ENCODE measurements at places on chromosomes 6 and 20. TPM values are rescaled to one million over a fixed set of nuclear protein-coding genes. Genes with fewer than 3 reads are reported as not detected.

GRCh38 chr6:70151616-70152015 lies 151.3 kb downstream of the COL9A1 start:
- DNase-seq = no peak

DNA sequence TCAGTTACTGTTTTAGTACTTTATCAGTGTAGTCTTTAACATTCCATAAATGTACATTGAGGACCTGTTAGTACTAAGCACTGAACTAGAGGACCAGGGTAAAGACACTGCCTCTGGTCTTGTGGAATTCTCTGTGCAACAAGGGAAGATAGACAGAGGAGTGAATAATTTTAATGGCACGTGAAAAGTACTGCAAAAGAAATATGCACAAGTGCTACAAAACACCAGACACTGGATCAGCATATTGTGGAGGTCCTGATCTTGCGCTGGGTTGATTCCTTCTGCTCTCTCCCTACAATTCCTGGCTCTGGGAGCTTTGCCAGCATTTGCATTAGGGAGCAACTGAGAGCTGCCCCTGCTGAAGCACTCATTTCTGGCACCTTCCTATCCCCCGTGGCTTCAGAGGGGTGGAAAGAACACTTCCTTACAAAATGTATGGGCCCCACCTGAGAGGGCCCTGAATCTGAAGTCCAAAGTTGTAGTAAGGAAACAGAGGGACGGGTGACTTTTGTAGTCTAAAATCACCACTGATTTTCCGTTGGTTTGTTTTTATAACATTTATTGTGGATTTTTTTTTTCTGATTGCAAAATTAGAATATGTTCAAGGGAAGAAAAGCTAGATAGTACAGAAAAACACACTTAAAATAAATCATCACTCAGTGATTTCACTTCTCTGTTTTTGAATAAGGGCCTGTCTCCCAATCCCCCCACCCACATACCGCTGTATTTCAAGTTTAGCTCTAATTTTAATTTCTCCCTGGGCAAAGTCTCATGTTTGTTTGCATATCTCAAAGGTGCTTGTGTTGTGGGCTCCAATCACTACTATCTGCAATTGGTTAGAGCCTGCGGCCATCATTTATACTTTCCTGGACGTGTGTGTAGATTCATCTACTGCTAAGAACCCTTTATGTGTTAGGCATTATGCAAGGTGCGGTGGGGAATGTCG lies 4.9 kb downstream of the PKIG start:
- DNase-seq = no peak

DNA sequence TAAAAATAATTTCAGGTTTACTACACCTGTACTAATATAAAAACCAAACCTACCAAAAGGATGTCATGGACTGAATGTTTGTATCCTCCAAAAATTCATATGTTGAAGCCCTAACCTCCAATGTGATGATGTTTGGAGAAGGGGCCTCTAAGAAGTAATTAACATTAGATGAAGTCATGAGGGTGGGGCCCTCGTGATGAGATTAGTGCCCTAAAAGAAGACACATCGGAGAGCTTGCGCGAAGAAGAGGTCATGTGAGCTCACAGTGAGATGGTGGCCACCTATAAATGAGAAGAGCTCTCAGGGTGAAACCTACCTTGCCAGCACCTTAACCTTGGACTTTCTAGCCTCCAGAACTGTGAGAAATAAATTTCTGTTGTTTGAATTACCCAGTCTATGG lies 20.8 kb downstream of the TULP4 start:
- DNase-seq = no peak

DNA sequence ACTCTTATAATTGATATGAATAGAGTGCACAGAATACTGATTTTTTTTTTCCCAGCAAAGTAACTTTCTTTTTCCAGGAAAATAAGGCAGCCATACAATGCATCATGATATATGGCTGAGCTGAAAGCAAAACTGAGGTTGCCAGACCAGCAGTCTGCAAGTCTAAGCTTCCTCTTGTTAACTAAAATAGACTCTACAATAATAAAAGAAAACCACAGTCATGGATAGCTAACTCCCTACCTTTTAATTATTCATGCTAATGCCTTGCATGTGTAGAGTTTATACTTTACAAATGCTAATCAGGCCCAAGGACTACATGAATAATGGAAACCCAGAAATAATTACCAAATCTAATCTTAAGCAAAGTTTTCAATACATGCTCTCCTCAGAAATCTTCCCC lies 47.4 kb downstream of the MAP7 start:
- no peak for DNase-seq

GRCh38 chr6:143726015-143726647 lies 48.4 kb downstream of the PHACTR2 start:
- no peak for DNase-seq

DNA sequence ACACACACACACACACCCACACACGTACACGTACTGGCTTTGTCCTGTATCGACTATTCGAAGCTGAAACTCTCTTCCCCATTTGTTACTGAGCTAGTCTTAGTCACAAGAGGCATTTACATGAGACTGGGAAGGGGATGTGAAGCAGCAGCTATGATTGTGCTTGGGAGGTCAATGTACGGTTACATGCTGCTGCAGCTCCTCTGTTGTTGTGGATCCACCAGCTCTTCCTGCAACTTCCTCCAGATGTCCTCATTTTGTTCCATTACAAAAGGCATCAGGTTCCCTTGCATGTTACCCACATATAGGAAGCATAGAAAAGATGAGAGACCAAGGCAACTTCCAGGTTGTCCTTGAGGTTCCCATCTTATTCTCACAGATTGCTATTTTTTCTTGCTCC lies 612.4 kb upstream of the IMPG1 start:
- DNase-seq = no peak

DNA sequence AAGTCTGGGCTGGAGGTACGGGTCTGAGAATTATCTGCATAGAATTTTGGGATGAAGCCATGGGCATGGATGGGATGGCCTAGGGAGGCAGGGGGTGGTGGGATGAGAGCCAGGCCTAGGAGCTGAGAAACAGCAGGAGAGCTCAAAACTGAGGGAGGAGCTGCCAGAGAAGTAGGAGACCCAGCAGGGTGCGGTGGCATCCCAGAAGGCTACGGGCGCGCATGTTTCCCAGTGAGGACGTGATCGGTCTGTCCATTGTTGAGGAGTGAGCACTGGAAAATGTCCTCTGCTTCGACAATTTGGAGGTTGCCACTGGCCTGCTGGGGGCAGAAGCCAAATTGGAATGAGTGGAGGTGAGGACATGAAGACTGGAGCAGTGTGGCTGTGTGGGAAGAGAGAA lies 14.5 kb upstream of the MROH8 start:
- DNase-seq = no peak

The PGC gene
- total RNA-seq = not detected

The MICA gene
- total RNA-seq = 27.7 TPM

The GHRH gene
- total RNA-seq = not detected

The LATS1 gene
- 46.2 TPM for total RNA-seq

Measured in ureter (tissue), 1 donor.